ENCODE measurements at places on chromosomes 5 and 9.
A peak's percentile ranks its signal among the peaks of the same experiment; 100 is the strongest.

DNA sequence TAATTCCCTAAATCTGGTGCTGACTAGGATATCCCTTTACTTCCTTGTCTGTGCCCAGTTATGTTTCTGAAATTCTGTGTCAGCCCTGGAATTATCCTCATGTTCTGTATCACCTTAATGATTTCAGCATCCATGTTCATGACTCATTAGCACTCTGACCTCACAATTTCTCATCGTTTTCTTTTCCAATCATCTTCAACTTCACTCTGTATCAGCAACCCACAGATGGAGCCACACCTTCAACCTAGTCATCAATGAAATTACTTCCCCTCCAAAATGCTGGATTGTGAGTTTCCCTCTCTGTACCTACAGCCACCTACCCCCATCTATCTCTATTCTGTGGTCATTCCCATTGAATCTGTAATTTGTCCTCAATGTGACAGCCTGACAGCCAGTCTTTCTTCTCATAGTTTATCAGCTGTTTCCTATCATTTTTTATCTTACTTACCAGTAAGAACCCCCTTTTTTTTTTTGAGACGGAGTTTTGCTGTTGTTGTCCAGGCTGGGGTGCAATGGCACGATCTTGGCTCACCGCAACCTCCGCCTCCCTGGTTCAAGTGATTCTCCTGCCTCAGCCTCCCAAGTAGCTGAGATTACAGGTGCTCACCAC lies 3.1 kb upstream of the IL6ST start:
- DNase-seq, result peak; percentile 49

- no peak for DNase-seq
Observed at GRCh38 chr9:68802525-68803015, 97.5 kb downstream of the PIP5K1B start.

DNA sequence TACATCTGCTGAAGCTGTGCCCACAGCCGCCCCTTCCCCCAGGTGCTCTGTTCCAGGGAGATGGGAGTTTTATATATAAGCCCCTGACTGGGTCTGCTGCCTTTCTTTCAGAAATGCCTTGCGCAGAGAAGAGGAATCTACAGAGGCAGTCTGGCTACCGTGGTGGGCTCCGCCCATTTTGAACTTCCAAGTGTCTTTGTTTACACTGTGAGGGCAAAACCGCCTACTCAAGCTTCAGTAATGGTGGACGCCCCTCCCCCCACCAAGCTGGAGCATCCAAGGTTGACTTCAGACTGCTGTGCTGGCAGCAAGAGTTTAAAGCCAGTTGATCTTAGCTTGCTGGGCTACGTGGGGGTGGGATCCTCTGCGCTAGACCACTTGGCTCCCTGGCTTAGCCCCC lies 41.3 kb downstream of the RANBP17 start:
- DNase-seq, result no peak

- peak; percentile 53 for DNase-seq
Observed at GRCh38 chr5:177491429-177491945, 5.9 kb downstream of the PDLIM7 start.

DNA sequence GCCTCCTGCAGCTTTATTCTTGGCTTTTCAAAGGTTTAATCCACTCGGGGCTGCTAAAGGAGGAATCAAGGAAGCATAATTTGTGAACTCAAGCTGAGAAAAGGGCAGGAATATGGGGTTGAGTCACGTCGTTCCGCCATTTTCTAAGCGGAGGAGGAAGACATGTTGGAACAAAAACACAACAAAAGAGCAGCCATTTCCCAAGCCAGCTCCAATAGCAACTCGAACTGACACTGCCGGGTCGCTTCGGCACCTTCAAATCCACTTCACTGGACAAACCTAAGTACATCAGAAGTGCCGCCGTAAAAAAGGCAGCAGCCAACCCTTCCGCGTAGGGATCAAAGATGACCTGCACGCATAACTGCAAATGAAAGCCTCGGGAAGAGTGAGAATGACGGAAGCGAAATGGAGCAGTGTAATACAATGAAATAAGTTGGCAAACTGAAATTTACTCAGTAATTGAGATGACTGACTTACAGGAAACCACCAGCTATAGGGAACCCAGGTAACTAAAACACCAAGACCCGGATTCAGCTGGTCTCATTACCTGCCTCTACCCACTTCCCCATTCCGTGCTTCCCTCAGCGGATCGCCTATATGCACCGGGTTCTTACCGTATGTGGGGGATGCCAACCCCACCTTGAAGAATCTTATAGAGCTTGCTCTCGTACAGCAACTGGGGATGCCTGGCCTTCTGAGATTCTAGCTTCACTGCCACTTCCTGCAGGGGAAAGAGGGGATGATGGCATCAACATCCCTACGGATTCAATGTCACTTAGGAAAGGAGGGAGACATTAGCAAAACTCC lies 1.6 kb downstream of the CSNK1A1 start:
- DNase-seq, result peak; percentile 67

- DNase-seq, result peak; percentile 56
Observed at GRCh38 chr9:5629312-5630080, 589 bp downstream of the RIC1 start.

DNA sequence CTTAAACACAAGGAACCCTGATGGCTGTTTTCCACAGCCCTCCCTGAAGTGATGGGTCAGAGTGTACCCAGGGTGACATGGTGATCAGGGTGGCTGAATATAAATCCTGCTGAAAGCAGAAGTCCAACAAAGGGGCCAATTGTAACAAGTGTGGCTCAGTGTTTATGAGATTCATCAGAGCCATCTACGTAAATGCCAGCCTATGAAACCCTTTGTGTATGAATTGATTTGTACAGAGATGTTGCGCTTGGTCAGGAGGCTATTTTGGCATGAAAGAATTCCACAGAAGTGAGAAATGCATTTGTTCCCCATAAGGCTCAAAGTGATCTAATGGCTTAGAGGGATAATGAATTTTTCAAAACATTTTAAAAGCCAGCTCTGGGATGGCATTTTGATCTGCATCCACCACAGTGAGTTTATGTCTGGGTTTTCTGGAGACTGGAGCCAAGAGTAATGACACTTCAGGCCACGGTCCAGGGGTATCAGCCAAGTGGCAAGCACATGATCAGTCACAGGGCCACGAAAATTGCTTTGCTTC lies 12.4 kb downstream of the PRUNE2 start:
- no peak for DNase-seq

DNA sequence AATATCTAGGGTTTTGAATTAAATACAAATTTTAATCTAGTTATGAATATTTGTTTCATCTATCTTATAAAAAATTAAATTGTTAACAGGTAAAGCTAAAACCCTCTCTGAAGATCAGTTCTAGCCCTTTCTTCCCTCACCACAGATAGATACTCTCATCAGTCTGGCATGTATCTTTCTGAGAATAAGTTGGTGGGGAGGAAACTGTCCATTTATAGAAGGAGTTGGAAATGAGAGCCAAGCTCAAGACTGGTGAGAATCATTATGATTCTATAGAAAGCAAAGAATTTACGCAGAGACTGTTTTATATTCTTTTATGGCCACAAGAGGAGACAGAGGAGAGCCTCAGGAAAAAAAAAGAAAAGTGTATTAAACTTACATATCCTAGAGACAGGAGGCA lies 59.0 kb downstream of the STARD4 start:
- peak; percentile 64 for DNase-seq

GRCh38 chr5:120538149-120538548 lies 74.0 kb downstream of the PRR16 start:
- peak; percentile 77 for DNase-seq

DNA sequence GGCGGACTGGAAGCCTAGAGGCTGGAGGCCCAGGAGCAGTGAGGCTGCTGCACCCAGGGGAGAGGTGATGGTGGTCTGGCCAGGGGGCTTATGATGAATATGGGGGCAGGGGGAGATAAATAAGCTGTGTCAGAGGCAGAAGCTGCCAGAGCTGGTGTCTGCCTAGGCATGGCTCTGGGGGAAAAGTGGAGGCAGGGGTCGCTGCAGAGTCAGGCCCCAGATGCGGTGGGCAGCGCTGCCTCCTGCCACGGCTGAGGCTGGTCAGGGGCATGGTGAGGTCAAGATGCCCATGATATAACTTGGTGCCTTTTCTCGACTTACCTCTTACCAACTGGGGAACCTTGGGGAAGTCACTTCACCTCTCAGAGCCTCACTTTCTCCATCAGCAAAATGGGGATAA lies 51.1 kb downstream of the NSG2 start:
- DNase-seq, result no peak

- DNase-seq, result no peak
Observed at GRCh38 chr5:115394531-115394930, 98.1 kb upstream of the CCDC112 start.

GRCh38 chr5:57164124-57164523 lies 9.7 kb upstream of the GPBP1 start:
- no peak for DNase-seq

GRCh38 chr9:29773676-29774075 lies 2200.4 kb upstream of the C9orf72 start:
- no peak for DNase-seq

DNA sequence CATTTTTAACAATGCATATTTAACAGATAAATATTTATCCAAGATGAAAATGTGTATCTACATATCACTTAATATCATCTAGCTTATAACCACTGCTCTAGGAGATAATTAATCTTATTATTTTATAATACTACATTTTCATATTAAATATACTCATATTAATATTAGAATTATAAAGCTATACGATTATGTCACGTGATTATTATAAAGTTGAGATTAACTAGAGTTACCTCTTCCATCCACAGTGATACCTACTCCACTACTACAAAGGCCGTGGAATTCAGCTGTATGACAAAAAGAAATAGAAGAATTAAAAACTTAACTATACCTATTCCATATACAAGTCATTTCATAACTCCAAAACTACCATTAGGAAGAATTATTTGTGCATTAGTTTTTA lies 171.9 kb downstream of the FBN2 start:
- no peak for DNase-seq

DNA sequence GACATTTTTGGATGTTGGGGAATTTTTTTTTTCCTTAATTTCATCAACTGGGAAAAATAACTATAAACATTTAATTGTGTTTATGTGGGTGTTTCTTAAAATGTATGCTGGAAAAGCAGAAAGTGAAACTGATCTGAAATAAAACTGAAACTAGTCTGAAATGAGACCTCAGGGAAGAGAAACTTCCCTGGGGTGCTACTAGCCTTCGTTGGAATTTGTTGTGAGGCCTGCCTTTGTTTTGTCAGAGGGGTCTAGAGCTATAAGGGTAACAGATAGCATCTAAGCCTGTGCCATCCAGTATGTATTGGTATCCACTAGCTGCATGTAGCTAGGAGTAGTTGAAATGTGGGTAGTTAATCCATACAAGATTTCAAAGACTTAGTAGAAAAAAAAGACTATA lies 10.4 kb downstream of the ZNF618 start:
- DNase-seq, result peak; percentile 39

DNA sequence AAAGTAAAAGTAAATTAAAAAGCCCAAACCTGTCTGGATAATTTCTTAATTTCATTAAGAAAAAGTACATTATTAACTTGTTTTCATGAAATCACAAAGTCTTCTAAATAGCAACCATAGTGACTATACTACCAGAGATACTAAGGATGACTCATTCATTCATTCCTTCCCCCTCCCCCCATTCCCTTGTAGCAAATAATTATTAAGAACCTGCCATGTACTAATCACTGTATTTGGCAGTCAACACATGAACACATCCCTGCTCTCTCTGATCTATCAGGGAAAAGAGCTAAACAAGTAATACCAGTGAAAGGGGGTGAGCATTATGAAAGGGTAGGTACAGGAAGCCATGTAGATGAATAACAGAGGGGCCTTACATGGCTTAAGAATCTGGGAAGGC lies 203.9 kb downstream of the CWC27 start:
- peak; percentile 20 for DNase-seq

DNA sequence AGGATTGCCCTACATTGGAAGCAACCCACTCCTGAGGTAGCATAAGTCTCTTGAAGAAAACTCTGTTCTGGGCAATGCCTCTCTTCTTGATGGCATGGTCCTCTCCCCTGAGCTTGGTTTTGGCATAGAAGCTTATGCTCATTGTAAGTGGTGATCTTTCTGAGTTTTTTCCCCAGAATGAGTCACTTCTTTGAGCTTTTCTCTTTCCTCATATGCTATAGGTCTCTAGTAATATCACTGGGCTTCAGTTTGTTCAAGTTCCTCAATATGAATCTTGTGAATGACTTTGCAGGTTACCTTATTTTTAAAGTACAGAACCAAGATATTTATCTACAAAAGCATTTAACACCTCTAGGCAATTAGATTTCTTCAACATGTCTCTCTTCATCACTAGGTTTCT lies 76.5 kb upstream of the ATG10 start:
- no peak for DNase-seq

DNA sequence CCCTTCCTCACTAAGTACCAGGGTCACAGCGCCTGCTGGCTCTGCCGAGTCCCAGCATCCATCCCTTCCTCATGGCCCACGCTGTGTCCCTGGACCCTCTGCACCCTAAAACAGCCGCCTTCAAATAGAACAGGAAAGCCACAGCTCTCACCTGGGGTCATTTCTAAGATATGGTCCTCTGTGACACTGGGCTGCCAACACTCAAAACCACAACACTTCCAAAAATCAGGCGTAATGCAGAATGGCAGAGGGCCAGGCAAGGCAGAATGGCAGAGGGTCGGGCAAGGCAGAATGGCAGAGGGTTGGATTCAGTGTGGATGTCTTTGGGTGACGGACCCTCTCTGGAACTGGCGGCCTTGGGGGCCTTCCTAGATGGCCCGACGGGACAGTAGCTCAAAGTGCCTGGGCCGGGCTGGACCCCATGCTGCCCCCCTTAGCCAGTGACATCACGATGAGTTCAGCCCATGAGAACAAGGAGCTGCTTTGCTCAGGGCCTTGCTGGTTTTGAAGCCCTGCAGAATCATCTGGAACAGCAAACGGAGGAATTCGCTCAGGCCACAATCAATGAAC lies 35.3 kb downstream of the ZDHHC11B start:
- no peak for DNase-seq
